NCI-H1048 (cell line): ENCODE measurements at places on chromosomes 2 and 18.

- DNase-seq: no peak
These were observed 55.6 kb downstream of the INPP5D start for GRCh38 chr2:233115741-233116140.

DNA sequence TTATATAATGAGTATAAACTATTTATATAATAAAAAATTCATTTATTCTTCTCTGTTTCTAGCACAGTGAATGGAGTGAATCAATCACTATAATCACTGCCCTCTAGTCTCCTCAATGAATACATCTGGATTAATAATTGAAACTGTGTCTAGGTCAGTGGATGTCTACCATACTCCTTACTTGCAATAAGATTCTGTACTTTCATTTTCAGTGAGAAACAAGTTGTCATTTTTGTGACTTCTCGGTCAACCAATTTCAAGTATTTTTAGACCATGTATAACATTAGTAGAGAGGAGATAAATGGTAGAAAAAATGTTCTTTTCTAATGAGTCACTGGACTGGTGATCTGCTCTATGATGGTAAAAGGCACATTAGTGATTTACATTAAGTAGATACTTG lies 799.6 kb upstream of the CHAC2 start:
- no peak for DNase-seq

DNA sequence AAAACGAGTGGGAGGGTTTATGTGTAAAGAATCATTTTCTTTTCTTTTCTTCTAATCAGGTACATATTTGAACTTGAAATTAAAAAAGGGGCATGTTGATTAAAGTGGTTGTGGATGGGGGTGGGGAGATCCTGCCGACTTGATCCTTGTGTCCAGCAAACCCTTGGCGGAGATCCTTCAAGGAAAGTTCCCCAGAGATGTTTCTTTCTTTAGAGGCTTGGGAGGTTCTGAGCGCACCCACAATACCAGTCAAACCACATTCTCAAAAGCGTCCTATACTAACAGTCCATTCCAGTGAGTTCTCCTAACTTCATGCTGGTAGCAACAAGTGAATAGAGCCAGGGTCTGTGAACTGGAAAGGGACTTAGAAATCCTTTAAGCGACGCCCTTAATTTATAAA lies 49.2 kb downstream of the MYCN start:
- DNase-seq: no peak

- no peak for DNase-seq
These were observed 8.3 kb downstream of the SERPINE2 start for GRCh38 chr2:224030786-224031185.

GRCh38 chr2:240836781-240837467 lies 16.9 kb upstream of the KIF1A start:
- DNase-seq: no peak

- no peak for DNase-seq
These were observed 13.4 kb upstream of the CELF4 start for GRCh38 chr18:37578886-37579513.

DNA sequence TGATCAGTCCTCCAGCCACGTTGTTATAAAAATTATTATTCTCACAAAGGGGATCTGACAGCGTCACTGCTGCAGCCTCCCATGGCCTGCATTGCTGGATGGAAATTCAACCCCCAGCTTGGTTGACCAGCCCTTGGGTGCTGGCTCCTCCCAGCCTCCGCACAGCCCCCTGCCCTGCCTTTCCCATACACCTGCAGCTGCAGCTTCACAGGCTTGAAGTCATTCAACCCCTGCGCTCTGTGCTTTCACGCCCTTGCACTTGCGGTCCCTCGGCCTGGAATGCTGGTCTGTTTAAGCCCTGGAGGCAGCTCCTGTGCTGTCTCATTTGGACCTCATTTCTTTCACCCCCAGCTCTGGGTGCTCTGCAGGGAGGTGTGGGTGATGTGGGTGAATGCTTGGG lies 860 bp upstream of the CD8A start:
- no peak for DNase-seq

DNA sequence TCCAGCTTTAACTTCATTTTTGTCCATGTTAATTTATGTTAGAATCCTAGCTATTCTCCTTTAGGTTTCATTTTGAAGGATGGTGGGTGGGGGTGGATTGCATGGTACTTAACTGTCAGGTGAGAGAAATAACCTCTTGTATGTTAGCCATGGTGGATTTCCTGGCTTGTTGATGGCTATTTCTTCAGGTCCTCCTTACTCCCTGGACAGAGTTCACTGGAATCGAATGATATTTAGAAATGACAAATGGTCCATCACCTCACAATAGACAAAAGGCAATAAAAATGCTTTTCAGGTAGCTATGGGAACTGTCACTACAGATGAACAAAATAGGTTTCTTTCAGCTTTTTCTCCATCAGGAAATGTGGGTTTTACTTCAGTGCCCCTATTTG lies 91.7 kb downstream of the EML6 start:
- DNase-seq: no peak

GRCh38 chr18:4203568-4204437 lies 251.3 kb downstream of the DLGAP1 start:
- DNase-seq: no peak

- no peak for DNase-seq
These were observed 179.0 kb downstream of the TWIST2 start for GRCh38 chr2:239026711-239027361.

DNA sequence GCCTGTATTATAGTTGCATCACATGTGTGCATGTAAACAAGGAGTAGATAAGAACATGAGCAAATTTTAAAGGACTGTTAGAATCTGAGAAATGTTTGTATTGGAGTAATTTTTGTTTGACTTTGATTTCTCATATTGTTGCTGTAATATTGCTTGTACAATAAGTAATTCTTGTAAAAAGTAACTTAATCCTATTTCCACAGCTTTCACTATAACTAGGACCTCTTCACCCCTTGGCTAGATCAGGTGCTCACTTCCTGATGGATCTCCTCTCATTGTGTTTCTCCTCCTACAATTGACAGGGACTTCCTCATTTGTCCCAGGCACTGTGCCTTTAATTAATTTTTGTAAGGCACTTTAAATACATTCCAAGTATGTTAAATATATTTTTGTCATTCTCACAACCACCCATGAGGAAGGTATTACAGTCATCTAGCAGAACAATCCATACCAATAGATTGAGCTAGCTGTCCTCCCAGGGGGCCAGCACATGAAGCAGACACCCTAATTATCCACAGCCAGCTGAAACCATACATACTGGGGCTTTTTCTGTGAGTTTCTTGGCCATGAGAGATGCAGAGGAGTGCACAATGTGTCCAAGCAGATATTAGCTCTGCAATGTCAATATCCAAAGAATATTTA lies 359.5 kb upstream of the ACVR2A start:
- no peak for DNase-seq

DNA sequence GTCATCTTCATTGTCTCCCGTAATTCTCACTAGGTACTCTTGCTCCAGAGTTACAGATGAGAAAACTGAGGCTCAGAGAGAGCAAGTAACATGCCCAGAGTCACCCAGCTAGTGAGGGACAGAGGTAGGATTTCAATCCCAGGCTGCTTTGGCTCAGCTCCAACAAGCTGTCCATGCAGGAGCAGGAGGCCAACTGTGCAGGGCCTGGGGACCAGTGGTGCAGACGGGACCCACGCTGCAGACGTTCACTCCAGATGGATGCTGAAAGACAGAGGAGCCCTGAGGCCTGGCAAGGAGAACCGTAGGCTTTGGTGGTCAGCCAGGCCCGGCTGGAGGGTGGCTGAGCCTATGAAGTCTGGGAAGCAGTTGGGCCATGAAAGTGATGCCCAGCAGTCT lies 102.6 kb downstream of the MCFD2 start:
- no peak for DNase-seq

GRCh38 chr2:12766421-12766879 lies 49.7 kb downstream of the TRIB2 start:
- DNase-seq: no peak

- DNase-seq: no peak
These were observed 7.3 kb downstream of the TEX261 start for GRCh38 chr2:70987386-70987785.

- no peak for DNase-seq
These were observed 73.8 kb upstream of the CCDC85A start for GRCh38 chr2:56109994-56110393.

- DNase-seq: no peak
These were observed 23.3 kb downstream of the EDAR start for GRCh38 chr2:108965540-108966289.

DNA sequence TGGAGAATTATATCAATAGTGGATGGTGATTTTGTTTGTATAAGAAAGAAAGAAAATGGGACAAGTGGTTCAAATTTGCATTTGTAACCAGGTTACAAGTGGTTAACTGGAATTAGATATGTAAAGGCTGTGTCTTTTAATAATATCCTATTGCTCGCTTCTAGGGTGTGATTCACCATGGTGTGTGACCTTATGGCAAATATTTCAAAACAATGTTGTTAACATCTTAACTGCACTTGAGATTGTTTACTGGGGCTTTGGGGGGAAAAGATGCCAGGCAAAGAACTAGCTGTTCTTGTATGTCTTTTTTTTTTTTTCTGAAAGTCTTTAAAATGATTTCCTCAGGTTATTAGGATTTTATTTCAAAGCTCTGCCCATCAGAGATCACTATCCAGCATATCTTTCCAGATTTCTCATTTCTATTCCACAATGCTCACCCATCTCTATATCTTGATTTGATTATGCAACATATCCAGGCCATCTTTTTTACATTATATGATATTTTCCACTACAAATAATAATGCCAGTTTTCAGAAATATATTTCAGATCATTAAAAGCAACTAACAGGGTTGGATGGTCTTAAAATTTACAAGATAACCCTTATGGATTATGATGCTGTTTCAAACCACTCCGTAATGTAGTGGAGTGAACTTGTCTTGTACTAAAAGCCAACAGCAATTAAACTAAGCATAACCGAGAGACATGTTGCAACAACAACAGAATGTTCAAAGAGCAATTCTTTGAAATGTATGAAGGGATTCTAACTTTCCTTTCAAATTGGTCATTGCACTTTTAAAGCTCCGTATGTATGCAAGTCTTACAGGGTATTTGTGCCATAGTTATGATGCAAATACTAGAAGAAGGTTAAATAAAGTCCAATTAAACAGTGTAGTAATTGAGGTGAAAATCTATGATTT lies 341.5 kb upstream of the ETAA1 start:
- DNase-seq: no peak

GRCh38 chr2:141900826-141901225 lies 230.0 kb downstream of the LRP1B start:
- DNase-seq: no peak
